ENCODE measurements at places on chromosomes 13 and 19. TPM values are rescaled to one million over a fixed set of nuclear protein-coding genes. Genes with fewer than 3 reads are reported as not detected.

Gene KIR2DL1
- total RNA-seq, result not detected

GRCh38 chr13:52455677-52456041 is 381 bp downstream of the CKAP2 start:
- peak; percentile 94 for DNase-seq

DNA sequence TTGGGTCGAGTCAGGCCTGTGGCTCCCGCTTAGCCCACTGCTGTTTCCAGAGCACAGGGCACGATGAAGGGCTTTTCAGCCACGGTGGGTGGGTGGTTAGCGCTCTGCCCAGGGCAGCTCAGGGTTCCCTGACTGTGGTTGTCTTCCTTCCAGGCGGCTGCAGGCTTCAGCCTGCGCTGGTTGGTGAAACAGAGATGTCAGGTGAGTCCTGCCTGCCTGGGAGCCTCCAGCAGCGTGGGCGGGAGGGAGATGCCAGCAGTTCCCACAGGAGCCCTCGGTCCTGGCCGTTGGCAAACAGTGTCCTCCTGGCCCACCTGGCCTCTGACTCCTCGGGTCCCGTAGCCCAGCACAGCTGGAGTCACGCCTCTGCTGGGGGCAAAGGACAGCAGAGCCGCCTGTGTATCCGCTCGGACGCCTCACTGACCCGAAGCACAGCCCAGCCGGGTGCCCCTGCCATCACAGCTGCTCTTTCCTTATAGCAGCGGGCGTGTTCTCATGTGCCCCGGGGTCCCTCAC is 9.7 kb downstream of the ADAT3 start:
- no peak for DNase-seq

Gene PTH2
- 2.5 TPM for total RNA-seq

GRCh38 chr19:8373867-8374813 is 10.2 kb downstream of the ANGPTL4 start:
- DNase-seq, result no peak

GRCh38 chr19:55098716-55099556 is 18.5 kb downstream of the PPP1R12C start:
- DNase-seq, result peak; percentile 33

Gene ATP4B
- not detected for total RNA-seq

Gene JAK3
- 1.3 TPM for total RNA-seq

Gene ZNF99
- not detected for total RNA-seq

Gene SCAMP4
- total RNA-seq, result 66.3 TPM

DNA sequence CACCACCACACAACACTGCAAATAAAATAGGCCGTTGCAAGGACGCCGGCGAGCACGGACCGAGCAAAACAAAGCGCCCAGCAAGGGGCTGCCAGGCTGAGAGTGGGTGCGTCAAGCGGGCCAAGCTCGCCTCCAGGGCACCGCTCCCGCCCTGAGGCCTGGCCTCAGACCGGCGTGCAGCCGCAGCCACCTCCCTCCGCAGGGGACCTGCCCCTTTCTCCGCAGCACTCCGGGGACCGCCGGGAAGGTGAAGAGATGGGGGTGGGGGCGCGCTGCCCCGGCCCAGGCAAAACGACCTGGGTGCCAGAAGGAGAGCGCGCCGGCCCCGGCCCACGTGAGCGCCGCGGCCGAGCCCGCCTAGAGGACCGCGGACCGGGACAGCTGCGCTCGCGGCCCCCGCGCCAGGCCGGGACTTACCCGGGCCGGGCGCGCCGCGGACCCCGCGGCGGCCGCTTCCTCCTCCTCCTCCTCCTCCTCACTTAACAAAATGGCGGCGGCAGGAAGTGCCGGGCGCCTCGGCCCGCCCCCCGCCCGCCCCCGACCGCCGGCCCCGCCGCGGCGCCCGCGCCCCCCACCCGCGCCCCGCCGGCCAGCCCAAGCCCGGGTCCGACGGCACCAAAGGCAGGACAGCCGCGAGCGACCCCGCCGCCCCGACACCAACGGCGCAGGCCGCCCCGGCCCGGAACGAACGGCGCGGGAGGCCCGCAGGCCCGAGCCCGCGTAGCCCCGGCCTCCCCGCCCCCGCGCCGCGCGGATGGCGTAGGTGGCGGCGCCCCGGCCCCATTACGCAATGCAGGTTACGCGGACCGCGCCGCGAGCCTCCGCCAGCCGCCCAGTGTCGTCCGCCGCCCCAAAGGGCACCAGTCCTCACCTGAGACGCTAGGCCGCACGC is 674 bp downstream of the BRD4 start:
- DNase-seq, result peak; percentile 58

GRCh38 chr13:113408562-113408961 is 44.6 kb upstream of the GRTP1 start:
- no peak for DNase-seq

DNA sequence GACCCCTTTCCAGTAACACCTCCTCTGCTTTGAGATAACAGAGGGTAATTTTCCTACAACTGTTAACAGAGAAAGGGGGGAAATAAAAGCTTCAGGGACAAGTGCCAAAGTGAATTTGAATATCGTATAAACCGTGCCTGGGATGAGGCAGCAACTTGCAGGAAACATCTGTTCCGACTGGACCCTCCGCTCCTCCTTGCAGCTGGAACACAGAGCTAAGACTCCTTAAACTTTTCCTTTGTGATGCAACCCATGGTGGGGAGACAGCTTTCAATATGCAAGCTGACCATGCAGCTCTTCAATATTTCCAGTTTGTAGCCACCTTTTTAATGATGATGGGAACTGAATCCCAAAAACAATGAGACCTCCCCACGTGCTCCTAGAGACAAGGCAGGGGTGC is 432.6 kb downstream of the ZNF536 start:
- DNase-seq, result no peak

DNA sequence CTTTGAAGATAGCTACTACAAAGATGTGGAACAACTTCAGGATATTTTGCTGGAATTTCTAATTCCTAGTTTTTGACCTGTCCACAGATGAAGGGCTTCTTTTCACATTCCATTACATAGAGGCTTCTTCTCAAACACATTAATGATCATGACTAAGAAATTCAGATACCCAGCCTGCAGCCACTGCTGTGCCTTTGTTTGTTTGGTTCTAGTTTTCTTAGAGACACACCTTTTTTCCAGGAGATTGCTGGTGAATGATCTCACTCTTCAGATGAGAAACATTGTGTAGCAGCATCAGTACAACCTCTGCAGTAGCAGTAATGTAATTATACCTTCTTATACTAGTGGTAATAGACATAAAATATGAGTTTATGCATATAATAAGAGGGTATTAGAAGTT is 5.0 kb downstream of the TDRD3 start:
- no peak for DNase-seq

DNA sequence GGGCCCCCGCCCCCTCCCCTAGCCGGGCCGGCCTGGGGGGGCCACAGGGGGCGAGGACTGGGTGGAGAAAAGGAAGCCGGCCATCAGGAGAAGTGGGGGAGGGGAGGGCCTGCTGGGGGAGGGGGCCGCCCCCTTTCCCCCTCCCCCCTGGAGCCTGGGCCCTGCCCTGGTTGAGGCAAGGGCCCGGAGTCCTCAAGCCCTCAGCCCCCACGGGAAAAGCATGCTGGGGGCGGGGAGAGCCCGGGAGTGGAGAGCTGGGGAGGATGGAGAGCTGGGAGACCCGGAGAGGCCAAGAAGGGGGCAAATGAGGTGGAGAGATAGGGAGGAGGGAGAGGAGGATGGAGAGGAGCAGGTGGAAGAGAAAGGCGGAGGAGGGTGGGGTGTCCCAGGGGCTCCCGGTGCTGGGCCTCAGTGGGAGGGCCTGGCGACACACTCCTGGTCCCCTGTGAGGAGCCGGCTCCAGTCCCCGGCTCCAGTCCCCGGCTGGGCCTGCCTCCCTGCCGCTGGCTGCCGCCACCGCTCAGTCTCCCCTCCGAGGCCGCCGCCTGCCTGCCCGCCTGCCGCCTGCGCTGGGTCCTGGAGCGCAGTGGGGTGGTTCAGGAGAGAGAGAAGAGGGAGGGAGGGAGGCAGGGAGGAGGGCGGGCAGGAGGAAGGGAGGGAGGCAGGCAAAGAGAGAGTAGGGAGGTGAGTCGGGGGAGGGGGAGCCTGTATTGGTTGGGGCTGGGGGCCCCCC is at the start of gene GRIK5:
TSS of gene GRIK5 (minus strand) at position 588 of the 733 bp plus-strand sequence. CDS start 4,436 bp downstream, outside the sequence.
- DNase-seq, result peak; percentile 80

Gene CCDC169
- total RNA-seq, result 7.0 TPM

GRCh38 chr19:49243129-49243528 is 81.9 kb downstream of the SLC6A16 start:
- no peak for DNase-seq

GRCh38 chr19:52673014-52673413 is 34.9 kb upstream of the ZNF83 start:
- DNase-seq, result no peak

- DNase-seq, result no peak
These were observed 2.0 kb downstream of the PLAUR start for GRCh38 chr19:43667876-43668405.

DNA sequence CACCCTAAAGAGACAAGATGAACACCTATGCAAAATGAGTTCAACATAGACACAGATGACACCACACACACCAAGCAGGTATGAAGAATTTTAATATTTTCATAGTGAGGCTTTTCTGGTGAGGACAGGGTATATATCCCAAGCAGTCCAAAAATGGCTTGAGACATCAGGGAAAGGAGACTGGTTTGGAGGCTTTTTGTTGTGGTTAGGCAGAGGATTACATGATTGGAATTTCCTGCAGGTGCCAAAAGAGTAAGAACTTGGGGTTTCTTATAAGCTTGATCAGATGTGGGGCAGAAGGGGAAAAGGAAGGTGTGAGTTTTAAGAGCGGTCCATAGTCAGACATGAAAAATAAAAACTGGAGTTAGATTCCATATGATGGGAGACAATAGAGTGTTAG is 420.8 kb upstream of the SLITRK1 start:
- no peak for DNase-seq

DNA sequence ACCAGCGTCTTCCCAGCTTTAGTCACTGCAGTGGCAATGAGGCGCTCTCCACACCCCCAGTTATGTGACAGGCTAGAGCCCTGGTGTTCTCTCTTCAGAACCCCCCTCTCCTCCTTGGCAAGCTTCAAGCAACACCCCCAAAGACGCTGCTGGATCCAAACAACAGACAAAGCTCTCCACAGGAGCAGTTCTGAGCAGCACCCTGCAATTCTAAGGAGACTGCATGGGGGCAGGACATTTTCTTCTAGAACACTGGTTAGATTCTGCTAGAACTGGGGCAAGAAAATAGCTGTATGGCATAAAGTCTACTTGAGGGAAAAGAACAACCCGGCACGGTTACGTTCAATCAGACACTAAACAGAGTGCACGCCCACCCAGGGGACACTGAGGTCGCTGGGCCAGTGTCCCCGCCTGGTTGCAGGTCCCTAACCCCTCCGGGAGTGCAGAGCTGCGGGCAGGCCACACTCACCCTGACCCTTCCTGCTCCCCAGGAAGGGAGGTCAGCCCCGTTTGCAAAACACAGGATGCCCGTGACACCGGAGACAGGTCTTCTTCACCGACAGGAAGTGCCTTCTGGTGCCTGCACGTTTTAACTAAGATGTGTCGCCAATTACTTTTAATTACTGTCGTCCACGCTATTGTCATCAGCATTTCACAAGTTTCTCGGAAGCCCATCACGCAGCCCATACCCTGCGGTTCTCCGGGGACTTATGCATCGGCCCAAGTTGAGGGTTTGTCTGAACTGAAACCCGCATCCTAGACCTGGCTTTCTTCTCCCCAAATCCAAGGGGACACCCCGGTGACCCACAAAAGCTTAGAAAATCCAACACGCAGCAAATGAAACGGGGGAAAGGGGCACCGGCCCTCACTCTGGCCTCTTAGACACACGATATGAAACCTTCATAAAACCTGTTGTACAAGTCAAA is 943 bp downstream of the GJB6 start:
- DNase-seq, result no peak

All from glutamatergic neuron (in vitro differentiated cells).